ENCODE measurements at places on chromosomes 5 and 9.

- no peak for DNase-seq
These were observed 16.3 kb downstream of the FAM163B start for GRCh38 chr9:133592731-133593409.

DNA sequence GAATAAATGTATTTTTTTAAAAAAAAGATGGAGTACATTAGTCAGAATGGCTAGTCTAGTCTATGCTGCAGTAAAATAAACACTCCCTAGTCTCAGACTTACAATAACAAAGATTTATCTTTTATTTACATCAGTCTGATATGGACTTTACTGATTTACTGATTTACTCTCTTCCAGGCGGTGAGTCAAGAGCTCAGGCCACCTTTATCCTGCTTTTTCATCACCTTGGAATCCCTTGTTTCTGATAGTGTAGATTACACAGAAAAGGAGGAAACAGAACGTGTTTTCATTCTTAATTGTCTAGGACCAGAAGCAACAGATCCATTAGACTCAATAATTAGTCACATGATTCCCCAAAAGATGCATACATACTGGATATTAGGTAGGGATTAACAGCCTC is 290.1 kb upstream of the TRPC7 start:
- DNase-seq, result no peak

GRCh38 chr9:108270561-108270960 is 585.2 kb downstream of the ACTL7B start:
- no peak for DNase-seq

GRCh38 chr9:70924895-70925547 is 196.4 kb downstream of the TRPM3 start:
- peak; percentile 36 for DNase-seq

DNA sequence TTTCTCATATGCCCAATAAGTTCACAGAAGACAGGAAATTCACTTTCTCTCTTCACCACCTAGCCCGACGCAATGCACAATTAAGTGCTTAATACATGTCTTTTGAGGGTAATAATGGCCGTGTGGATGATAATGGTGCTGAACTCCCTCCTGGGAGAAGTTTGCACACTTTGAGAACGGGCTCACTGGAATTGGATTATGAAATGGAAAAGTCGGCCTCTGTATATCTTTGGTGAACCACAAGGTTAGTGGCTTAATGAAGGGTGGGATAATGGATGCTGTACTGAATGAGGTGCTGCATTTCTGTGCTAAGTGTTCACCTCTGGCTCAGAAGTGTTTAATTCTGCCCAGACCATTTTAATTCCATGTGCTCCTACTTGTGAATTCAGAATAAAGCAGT is 207.5 kb downstream of the IRX2 start:
- DNase-seq, result no peak

DNA sequence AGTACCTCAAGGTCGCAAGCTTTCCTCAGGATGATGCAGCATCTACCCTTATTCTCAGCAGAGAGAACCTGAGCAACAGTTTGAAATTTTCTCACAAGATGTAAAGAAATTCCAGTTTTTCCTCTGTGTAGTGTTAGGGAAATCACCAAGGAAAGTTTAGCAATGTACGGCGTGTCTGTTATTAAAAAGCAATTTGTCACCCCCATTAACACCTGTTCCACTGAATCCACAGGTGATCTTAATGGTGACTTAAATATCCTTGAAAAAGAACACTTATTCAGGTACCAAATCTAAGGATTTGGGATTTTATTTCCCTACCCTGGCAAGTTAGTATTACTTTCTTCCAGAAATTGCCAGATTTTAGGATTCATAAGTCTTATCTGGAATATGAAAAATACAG is 77.9 kb upstream of the ATP10B start:
- no peak for DNase-seq

DNA sequence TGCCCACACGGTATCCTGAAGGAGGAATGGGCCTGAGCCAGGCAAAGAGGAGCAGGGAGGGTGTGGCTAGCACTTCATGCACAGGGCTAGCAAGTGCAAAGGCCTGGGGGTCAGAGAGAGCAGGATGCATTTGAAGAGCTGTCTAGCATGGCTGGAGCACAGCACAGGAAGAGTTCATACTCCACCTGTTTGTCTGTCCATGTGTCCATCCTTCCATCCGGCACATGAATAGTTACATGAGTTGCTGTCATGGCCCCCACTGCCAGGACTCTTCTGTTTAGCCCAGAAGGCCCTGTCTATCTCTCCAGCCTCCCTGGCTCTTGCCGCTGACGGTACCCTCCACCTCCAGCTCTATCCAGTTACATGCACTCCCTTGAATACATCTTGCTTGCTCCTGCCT is 17.1 kb downstream of the RGS3 start:
- no peak for DNase-seq

GRCh38 chr9:126156898-126157297 is 169.7 kb upstream of the MVB12B start:
- DNase-seq, result no peak

GRCh38 chr5:52448111-52448510 is 339.6 kb upstream of the ITGA1 start:
- DNase-seq, result no peak

DNA sequence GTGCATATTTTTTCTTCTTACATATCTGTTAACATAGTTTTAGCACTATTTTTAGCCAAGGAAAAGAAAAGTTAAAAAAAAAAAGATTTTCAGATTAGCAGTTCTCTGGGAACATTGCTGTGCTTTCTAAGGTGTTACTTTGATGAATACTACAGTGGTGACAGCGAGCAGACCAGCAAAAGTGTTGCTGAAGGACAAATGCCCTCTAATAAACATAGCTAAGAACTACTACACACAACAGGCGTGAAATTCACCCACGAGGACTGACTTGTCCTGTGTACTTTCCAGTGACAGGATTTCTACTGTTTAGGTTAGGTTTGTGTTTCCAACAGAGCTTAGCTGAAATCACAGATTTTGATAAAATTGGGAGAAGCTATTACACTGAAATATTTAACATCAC is 153.8 kb downstream of the HCN1 start:
- no peak for DNase-seq

- DNase-seq, result peak; percentile 67
These were observed 1.3 kb upstream of the NNT start for GRCh38 chr5:43601454-43602260.

- DNase-seq, result no peak
These were observed 10.6 kb downstream of the TAS2R1 start for GRCh38 chr5:9619331-9620092.

DNA sequence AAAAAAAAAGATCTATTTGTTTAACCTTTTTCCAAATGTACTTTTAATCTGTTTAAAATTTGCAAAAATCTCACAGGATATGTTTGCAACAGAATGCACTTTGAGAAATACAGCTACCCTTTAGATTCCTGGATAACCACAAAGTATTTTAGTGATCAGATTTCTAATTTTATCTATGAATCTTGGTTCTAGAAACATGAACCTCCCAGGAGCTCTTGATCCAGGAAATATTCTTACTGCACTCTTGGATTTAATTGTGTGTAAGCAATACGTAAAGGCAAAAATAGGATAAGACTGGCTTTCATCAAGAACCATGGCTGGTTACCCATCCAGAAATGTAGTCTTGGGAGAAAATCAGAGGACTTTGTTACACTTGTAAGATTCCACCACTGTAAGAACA is 1581.8 kb upstream of the WWC1 start:
- no peak for DNase-seq

DNA sequence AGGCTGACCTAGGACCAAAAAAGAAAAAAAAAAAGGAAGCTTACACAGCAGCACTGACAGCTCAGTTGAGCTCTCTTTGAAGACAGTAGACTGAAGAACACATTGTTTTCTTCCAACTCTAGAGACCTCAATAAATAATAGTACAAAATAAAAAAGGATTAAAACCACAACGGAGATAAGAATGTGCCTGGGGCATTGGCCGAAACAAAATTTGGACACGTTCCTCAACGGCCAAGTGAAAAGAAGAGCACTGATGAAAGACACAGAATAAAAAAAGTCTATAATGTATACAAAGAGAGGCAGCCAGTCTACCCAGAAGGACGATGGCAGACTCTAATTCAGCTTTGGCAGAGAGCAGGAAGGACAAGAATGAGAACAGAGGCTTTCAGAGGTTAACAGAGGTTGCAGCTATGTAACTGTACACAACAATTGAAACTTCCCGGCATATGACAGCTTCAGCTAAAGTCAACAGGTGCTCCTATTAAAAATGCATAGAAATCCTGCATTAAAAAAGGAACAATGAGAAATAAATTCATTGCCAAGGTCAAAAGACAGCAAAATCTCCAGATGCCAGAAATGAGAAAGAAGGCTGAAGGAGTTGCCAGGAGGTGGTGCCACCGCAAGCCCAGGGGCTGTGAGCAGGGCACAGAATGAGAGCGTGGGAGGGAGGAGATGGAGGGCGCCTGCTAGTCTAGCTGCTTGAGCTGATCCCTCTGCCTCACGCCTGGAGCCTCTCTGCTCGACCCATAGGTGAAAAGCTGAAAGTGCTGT is 113.9 kb downstream of the DCP2 start:
- no peak for DNase-seq

DNA sequence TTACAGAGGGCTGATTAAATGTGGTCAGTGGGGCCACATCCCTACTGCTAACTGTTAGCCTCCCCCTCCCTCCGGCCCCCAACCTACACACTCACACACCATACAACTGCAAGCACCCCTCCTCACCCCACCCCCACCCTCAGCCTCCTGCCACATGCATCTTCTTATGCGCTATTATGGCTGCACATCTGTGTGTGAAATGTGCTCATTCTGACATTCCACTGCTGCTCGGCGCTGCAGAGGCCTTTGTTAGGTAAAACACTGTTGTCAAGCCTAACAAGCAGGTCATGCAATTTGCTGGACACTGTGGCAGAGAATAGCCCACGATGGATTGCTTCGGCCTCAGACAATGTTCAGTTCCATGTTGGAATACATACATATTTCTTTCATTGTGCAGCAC is 173.6 kb downstream of the NR2F1-AS1 start:
- no peak for DNase-seq

DNA sequence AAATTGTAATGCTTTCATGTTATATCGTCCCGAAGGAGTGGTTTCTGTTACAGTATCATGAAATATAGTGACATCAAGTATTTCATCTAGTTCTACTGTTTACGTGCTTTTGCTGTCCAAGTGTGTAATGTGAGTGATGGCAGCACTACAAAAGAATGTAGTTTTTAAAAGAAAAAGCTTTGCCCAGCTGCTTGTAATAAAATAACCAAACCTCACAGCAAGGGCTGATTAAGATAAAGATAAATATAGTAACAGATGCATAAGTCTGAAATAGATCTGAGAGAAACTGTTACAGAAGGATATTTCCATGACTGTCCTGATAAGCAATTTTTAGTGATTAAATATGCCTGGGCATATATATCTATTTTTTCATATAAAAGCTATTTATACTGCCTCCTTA is 106.4 kb downstream of the AUH start:
- DNase-seq, result no peak
